Thyroid gland (tissue), 4 donors: ENCODE measurements at places on chromosomes 5 and 9. TPM values are rescaled to one million over a fixed set of nuclear protein-coding genes. Genes with fewer than 3 reads are reported as not detected.
A peak's percentile ranks its signal among the peaks of the same experiment; 100 is the strongest.

Gene FAM153A
- total RNA-seq = 0.46 TPM

DNA sequence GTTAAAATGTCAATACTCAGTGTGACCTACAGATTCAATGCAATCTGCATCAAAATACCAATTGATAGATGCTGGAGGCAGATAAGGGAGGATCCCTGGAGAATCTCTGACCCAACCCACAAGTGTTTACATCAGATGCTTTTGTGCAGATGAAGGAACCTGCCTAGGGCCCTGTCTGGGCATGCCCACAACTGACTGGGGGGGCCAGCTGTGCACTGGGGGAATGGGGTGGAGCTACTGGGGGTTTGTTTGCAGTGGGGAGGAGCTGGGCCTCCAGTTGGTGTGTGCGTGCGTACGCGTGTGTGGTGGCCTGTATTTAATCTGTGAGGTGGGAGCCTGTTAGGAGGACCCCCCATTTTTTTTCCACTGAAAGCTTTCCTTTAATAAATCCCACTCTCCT, 244.9 kb downstream of the TRIM36 start:
- no peak for DNase-seq

- DNase-seq = no peak
These were observed 16.9 kb upstream of the LAMC3 start for GRCh38 chr9:130991778-130992681.

Gene GFI1B
- total RNA-seq = not detected

Gene SPATA31C2
- total RNA-seq = 0.13 TPM

DNA sequence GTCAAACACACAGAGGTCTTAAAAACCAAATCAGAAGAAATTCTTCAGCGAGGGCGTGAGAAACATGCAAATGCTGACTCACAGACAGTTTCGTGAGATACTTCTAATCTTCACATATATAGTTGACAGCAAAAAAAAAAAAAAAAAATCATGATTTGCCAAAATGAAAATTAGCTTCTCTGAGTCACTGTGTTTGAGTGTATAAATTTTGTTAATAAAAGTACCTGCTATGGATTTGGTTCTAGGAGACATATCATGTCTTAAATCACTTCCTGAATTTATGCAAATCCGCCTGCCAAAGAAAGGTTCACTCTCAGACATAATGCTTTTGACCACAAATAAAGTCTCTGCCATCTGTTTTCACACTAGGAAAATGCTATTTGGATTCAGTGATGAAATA, 114.3 kb downstream of the SLC1A3 start:
- no peak for DNase-seq

Gene ENTREP1
- 120 TPM for total RNA-seq

Gene OR1J2
- not detected for total RNA-seq

DNA sequence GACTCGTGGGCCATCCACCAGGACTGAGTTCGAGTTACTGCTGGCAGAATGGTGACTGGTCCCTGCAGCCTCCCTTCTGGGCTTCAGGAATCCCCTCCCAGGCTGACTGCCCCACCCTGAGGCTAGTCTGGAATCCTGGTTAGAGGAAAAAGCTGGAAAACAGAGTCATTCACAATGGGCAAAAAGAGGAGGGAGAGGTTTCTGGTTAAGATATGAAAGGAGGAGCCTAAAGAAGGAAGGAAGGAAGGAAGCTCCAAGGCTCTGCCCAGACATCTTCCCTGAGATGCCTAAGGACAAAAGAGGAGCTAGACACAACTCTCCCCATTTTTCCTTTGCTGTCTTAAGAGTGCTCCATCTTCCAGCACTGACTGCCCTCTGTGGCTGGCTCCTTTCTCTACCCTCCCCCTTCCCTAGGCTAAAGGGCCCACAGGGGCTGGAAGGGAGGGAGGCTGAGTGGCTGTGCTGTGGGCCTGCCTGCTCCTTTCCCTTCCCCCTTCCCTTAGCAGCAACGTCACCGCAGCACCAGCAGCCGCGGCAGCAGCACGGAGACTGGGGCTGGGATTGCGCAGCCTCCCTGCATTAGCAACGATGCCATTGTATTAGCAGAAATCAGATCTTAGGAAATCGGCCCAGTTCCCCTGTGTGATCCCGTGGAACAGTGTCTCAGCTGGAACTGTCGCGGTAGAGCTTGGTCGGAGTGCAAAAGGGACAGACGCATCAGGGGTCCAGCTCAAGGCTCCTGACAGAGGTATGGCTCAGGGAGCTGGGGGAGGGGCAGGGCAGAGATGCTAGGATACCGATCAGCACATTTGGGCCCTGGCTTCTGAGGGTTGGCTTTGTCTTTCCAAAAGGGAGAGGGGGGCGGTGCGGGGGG, 48.7 kb downstream of the RUSC2 start:
- peak; percentile 69 for DNase-seq

GRCh38 chr5:163595932-163596607, 90.7 kb downstream of the MAT2B start:
- DNase-seq = no peak

DNA sequence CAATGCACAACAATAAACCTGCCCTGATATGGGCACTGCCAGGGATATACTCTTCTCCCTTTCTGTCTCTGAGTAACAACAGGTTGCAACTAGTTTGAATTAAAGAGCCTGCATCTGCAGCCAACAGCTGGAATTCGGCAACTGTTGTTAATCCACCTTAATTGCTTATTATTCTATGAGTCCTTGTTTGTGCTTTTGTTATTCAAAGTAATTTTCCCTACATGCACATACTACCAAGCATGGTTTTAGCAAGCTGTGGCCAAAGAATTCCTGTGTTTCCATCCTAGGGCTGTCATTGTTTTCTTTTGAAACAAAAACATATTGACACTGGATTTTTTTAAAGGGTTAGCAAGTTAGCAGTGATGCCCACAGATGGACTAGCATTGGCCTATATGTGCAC, 171.5 kb downstream of the EFNA5 start:
- no peak for DNase-seq

Gene GPR21
- total RNA-seq = 11.8 TPM

Gene EEIG1
- total RNA-seq = 18.3 TPM

DNA sequence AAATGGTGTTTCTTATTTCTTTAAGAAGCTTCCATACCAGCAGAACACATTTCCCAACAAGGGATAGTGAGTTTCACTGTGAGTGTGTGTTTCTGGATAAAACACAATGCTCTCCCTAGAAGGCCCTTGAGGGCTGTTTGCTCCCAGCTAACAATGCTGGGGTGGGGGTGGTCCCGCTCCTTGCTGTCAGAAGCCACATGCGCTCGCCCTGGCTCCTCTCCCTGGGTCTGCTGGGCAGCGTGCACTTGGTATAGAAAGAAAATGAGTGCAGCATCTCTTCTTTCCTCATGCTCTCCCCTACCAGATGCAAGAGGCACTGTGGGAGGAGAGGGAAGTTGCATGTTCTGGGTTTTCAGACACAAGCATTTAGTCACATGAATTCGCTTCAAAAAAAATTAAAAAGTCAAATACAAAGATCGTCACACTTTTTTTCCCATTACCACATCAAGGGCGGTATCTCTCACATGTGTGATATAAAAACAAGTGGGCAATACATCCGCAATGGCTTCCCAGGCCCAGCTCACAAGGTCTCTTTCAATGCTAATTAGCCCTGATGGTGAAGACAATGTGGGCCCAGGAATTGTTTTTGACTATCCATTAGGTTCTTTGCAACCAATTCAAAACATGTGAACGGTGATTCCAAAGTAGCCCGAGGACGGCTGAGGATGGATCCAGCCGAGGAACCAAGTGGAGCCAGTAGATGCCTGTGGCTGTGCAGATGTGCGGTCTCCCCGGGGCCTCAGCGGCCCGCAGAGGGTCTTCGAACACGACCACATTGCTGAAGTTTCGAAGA, 603.6 kb downstream of the IRX1 start:
- no peak for DNase-seq

Gene SOHLH1
- total RNA-seq = not detected

GRCh38 chr9:121217609-121218292, 16.1 kb upstream of the RAB14 start:
- DNase-seq = no peak
